ENCODE measurements at places on chromosomes 11 and 22.

GRCh38 chr11:104583857-104584256 lies 314.4 kb downstream of the CASP12 start:
- DNase-seq, result no peak

GRCh38 chr22:43876866-43877509 lies 14.7 kb upstream of the SULT4A1 start:
- DNase-seq, result no peak

DNA sequence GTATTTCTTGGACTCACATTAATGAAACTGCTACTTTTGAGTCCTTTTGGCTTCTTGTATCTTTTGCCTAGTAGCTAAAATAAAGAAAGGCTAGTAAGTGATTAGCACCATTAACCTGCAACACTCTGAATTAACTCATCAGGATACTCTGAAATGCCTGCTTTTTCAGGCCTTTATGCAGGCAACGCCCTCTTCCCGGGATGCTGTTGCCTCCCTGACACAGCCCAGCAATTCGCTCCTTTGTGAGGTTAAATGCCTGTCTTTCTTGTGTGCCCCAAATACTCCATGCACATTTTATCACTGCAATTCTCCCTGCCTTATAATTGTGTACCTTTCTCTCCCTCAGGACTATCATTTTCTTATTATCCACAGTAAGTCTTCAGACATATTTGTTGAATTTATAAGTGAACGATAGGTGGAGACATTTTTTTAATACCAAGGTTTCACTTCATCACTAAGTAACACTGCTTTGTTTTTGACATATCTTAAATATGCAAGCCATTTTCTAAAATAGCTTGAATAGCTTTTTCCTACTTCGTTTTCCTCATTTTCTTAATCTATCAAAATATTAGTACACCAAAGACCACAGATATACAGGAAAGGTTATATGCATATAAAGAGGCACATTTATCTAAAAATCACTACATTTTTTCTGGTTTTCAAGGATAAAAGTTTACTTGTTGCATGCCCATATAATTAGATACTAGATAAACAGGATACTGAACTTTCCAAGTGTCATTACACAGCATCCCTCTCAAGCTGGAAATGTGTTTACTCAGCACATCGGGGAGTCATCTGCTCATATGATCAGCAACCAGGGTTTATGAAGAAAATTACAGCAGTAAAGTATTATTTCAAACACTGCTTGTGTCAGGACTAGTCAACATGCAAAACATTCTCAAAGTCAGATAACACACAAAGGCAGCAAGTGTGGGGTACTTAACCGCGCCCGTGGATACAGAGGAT lies 48.5 kb upstream of the DDI1 start:
- peak; percentile 3 for DNase-seq

DNA sequence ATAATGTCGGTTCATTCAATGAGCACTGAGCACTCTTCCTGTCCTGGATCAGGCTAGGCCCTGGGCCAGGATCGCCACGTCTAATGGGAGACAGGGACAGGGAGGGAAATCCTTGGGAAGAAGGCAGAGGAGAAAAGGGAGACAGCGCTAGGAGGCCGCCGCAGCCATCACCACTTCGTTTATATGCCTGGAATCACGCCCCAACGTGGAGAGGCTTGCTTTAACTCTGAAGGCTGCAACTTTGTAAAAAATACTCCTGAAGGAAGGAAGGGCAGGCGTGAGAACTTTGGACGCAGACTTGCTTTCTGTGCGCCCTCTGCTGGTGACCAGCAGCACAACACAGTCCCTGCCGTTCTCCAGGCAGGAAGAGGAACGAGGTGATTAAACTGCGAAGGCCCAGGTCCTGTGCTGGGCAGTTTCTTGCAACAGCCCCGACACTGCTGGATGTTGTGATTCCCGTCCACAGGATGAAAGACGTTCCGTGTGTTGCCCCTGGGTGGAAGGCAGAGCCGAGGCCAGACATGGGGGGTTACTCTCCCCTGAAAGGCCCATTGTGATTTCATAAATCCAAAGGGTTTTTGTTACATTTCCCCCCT lies 22.1 kb downstream of the RIBC2 start:
- peak; percentile 88 for DNase-seq

GRCh38 chr11:25981998-25982397 lies 349.9 kb upstream of the ANO3 start:
- peak; percentile 69 for DNase-seq

GRCh38 chr11:133952199-133953190 lies 4.3 kb downstream of the IGSF9B start:
- DNase-seq, result no peak

DNA sequence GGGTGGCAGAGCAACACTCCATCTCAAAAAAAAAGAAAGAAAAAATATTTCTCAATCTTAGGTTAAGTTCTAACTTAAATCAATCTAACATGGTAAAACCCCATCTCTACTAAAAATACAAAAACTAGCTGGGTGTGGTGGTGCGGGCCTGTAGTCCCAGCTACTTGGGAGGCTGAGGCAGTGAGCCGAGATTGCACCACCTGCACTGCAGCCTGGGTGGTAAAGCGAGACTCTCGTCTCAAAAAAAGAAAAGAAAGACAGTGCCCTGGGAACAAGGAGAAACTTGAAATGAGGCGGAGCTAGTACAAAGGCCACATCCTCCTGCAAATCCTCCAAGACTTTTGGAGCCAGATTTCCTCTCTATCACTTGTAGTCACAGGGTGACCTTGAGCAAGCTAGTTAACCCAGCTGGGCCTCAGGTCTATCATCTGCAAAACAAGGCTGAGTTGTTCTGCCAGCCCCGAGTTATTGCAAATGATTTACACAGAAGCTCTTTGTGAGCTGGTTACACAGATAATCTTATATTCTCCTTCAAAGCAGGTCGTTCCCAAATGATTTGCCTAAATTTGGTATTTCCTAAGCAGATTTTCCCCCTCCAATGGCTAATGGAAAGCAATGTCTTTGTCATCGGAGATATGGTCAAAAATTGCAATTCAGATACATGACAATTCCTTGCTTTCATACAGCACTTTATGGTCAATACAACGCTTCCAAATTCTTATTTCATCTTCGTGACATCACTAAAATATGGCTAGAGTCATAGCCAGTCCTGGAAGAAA lies 1.9 kb downstream of the ANKRD54 start:
- no peak for DNase-seq

GRCh38 chr11:1619449-1619848 lies 2.5 kb downstream of the KRTAP5-4 start:
- DNase-seq, result peak; percentile 78

DNA sequence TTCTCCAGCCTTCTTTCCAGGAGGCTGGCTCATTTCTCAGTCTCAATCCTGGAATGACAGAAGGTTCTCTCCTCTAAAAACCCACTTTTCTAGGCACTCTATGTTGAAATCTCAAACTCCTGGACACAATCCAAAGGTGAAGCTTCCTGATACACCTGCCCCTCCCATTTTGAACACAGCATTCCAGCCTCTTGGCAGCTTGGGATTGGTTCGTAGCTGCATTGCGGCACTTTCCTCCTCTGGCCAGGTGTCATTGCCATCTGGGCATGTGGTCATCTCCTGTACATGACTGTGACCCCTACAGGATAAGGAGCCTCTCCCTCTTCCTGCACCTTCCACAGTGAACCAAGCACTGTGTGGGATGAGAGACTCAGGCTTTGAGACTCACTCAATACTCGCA lies 230.2 kb upstream of the B3GAT1 start:
- no peak for DNase-seq

GRCh38 chr22:36757668-36758211 lies 18.2 kb downstream of the IFT27 start:
- peak; percentile 78 for DNase-seq

- DNase-seq, result peak; percentile 8
These were observed 208.8 kb downstream of the DCDC1 start for GRCh38 chr11:31160504-31161422.

DNA sequence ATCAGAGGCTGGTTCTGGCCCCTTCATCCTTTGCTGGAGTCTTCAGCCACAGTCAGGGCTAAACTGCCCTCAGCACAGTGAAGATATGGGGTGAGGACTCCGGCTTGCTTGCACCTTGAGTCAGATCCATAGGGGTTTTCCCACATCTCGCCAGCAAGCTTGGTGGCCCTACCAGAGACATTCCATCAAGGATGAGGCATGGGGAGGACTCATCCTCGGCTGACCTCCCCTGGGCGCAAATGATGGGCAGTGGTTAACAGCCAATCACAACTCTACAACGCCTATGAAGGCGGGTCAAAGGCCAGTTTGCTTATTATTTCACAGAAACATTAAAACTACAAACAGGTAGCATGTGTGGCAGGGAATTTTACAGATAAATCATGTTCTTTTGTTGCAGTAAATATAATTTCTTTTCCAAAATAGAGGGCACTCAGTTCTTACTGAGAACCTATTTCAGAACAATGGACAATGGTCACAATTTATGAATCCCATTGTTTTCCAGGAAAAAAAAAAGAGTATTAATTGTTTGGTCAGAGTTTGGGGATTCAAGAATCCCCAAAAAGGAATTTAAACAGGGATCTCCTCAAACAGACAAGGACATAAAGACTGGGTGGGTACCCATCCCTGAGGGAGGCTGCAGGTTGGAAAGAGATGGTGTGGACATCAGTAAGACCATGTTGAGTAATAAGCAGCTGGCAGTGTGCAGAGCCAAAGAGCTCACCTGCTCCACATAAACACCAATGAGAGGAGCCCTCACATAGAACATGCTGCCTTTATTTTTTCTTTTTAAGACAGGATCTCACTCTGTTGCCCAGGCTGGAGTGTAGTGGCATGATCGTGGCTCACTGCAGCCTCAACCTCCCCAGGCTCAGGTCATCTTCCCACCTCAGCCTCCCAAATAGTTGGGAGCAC lies 14.8 kb downstream of the PLAAT3 start:
- DNase-seq, result peak; percentile 47

GRCh38 chr22:39627865-39628562 lies 57.5 kb downstream of the CACNA1I start:
- no peak for DNase-seq

DNA sequence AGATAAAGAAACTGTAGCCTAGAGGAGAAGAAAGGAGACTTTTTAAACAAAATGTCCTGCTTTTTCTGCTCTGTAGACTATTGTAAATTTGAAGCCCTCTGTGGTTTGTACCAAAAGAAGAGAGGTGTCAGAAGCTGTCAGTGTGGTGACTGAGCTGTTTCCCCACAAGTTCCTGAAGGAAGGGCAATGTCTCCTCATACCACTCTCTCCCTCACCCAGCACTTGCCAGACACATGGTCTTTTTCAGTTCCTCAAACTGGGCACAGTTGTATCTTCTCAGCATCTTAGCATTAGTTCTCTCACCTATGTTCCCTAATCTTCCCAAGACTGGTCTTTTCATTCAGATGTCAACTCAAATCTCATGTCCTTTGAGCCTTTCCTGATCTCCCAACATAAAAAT lies 4.3 kb downstream of the BCO2 start:
- DNase-seq, result no peak

GRCh38 chr22:44438056-44438455 lies 60.0 kb downstream of the RTL6 start:
- no peak for DNase-seq

- no peak for DNase-seq
These were observed 26.4 kb upstream of the CD5 start for GRCh38 chr11:61075891-61076290.

- DNase-seq, result no peak
These were observed 96.9 kb upstream of the ANO1 start for GRCh38 chr11:69981119-69981784.

DNA sequence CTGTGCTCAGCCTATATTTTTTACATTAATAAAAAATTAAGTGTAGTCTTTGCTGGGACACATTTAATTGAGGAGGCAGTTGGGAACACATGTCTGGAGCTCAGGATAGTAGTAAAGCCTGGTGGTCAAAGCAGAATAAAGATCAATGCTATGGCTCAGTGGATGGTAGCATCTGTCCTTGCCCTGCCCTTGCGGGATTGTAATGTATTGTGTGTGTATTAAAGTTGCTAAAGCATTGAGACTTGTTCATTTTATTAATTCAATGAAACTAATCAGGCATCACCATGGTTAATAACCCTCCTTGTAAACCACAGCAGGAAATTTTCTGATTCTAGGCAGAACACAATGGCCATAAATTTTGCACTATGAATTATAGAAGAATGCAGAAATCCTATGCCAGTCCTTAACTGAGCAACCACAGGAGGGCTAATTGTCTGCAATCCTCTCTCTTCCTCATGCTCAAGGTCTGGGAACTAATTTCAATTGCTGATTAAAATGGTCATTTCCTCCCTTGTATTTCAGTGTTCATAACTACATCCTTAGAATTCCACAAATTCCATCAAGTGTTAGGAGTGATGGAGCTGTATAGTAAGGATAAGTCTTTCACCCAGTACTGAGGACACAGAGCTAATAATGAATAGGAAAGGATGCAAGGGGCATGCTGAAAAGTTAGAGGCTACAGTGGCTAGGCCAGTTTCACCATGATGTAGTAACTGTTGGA lies 403.2 kb upstream of the DDI1 start:
- no peak for DNase-seq

DNA sequence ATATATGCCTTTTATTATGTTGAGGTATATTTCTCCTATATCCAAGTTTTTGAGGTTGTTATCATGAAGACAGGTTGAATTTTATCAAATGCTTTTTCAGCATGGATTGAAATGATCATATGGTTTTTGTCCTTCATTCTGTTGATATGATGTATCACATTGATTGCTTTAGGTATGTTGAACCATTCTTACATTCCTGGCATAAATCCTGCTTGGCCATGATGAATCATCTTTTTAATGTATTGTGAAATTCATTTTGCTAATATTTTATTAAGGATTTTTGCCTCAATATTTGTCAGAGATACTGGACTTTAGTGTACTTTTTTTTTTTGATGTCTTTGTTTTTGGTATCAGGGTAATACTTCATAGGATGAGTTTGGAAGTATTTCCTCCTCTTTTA lies 283.8 kb upstream of the C11orf87 start:
- DNase-seq, result no peak

DNA sequence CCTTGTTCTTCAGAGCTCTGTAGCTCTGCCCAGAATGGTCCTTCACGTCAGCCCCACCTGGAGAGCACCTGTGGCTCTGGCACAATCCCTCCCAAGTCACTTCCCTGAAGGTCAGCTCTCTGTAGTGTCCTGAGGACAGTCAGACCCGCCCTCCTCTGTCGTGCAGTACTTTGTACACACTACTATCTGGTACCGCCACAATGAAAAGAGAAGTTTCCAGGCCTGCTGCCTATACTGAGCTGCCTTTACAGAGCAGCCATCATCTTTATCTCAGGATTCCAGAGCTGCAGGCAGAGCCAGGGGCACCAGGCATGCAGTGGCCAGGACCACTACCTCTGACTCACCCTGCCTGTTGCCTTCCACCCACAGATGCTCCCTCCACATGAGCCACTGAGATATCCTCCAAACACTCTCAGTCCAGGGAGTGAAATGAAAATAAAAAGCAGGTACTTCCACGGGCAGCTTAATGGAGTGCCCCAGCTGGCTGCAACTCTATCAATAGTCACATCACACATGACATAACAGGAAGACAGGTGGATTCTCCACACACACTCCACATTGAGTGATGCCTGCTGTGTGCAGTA lies 7.3 kb downstream of the PACSIN2 start:
- DNase-seq, result peak; percentile 29

- DNase-seq, result no peak
These were observed 174.6 kb upstream of the TENM4 start for GRCh38 chr11:79615425-79615824.

DNA sequence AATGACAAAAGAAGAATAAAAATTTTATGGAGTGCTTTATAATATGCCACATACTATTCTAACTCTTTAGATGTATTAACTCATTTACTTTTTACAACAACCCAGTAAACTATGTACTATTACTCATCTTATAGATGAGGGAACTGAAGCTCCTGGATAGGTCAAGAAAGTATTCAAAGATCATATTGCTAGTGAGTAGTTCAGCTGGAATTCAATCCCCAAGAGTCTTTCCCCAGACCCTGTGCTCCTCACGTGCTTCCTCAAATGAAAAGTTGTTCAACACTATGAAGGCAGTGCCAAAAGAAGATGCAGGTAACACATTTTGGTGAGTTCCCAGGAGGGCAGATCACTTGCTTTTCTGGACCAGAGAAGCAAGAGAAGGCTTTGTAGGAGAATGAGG lies 46.8 kb downstream of the BTG4 start:
- no peak for DNase-seq

Data from RKO (cell line).